Activated B cell treated with CpG ODN at 0.5 μM for 24 hours (primary cell): ENCODE measurements at places on chromosomes 11 and 22. TPM values are rescaled to one million over a fixed set of nuclear protein-coding genes. Genes with fewer than 3 reads are reported as not detected.

Gene F2
- not detected in 2 replicates for total RNA-seq

Gene ASPHD2
- 15.5 TPM in 2 replicates for total RNA-seq

GRCh38 chr22:38869663-38870062 lies 2.4 kb downstream of the CBX6 start:
- H3K4me1 ChIP-seq = peaks cover 53% of the 10 kb centered on the region
- no peak overlapping the region for H3K4me3 ChIP-seq
- H3K27ac ChIP-seq = no peak overlapping the region
- peaks cover 26% of the 10 kb centered on the region for H3K36me3 ChIP-seq
- H3K27me3 ChIP-seq = no peaks in the 10 kb centered on the region

GRCh38 chr11:118742304-118742703 lies 48.7 kb downstream of the DDX6 start:
- no peak overlapping the region for H3K27ac ChIP-seq
- no peak for DNase-seq
- H3K4me3 ChIP-seq = no peak overlapping the region
- no peaks in the 10 kb centered on the region for H3K36me3 ChIP-seq
- no peaks in the 10 kb centered on the region for H3K27me3 ChIP-seq

GRCh38 chr11:111417766-111418435 lies 38.8 kb upstream of the POU2AF1 start:
- H3K4me1 ChIP-seq = peaks cover 100% of the 10 kb centered on the region
- no peak for DNase-seq
- H3K36me3 ChIP-seq = no peaks in the 10 kb centered on the region
- no peaks in the 10 kb centered on the region for H3K27me3 ChIP-seq

GRCh38 chr11:117720061-117720511 lies 76.9 kb downstream of the DSCAML1 start:
- peaks cover 17% of the 10 kb centered on the region for H3K27me3 ChIP-seq
- H3K4me3 ChIP-seq = no peak overlapping the region
- H3K4me1 ChIP-seq = no peaks in the 10 kb centered on the region
- H3K36me3 ChIP-seq = no peaks in the 10 kb centered on the region

- no peak overlapping the region for H3K4me3 ChIP-seq
- no peaks in the 10 kb centered on the region for H3K36me3 ChIP-seq
- H3K27me3 ChIP-seq = no peaks in the 10 kb centered on the region
- H3K4me1 ChIP-seq = peaks cover 84% of the 10 kb centered on the region
Measured at GRCh38 chr11:35115688-35116030, 23.3 kb upstream of the CD44 start.
